ENCODE measurements at places on chromosomes 3 and 15.

- DNase-seq, result peak; percentile 37
These were observed 2.9 kb upstream of the GRM2 start for GRCh38 chr3:51703761-51704510.

DNA sequence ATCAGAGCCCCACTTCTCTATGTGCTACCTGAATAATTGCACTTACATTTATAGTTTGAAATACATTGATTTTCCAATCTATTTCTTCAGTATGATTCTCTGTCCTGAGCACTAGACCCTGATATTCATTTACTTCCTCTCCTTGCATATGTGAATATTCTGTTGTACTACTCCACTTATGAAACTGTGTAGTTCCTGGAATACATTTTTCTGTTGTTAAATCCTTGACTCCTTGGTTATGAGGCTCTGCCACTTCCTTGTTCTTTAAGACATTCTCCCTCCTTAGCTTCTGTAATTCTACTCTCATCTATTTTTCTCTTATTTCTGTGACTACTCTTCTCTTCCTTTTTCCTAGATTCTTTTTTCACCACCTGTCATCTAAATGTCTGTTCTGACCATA is 12.9 kb upstream of the MGA start:
- DNase-seq, result no peak

- no peak for DNase-seq
These were observed 11.9 kb downstream of the DZIP1L start for GRCh38 chr3:138103466-138103865.

DNA sequence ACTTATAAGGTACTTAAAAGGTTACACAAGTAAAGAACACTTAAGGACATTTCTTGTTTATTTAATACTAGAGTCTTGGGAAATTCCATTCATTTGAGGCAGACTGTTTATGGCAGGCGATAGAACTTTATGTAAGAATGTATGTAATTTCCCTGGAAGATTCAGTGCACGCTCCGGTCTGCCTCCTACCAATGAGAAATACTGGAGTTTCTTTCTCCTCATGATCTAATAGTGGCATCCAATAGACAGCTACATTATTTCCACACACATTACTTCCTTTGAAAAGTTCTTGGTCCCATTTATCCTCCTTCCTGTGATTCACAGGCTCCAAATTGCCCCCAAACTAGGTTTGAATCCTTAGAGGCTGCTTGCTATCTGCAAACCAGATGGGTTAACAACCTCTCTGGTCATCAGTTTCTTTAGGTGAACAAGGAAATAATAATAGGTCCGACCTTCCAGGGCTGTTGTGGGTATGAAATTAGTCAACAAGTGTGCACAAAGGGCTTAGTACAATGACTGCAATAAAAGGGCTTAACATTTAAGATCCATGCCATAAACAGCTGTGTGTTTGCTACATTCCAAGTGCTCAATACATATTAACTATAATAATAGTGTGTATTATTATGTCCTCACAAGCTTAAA is 30.7 kb downstream of the EIF4E3 start:
- DNase-seq, result no peak

DNA sequence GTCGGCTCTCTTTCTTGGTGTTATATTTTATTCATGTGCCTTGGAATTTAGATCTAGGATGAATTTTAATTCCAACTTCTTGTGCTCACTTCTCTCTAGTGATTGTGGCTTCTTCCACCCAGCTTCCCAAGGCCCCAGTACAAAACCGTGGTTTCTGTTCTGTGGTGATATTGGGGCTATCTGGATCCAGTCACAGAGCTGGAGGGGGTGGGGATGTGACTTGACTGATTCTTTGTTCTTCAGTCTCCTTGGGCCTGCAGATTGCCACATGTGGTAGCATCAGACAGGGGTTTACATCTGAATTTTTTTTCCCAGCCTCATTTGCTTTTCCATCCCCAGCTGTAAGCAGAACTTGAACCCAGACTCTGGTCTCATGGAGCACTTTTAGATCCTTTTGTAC is 98.5 kb upstream of the ADAMTSL3 start:
- no peak for DNase-seq

DNA sequence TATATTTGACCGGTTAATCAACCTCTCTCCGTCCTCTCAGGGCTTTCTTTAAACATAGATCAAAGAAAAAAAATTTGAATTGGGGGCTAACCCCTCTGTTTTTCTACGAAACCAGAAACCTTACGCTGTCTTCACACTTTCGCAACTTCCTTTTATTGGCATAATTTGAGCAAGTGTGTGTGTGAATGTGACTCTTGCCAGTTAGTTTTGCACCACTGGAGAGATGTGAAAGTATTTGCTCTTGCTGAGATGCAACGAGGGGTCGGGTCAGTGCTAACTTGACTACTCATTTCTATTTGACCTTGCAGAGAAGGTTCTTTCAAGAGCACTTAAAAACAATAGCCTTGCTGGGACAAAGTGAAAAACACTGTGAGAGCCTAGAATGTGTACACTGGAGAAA is 81.2 kb downstream of the FAM43A start:
- no peak for DNase-seq

- DNase-seq, result peak; percentile 52
These were observed 42.9 kb downstream of the SIDT1 start for GRCh38 chr3:113575206-113575605.

GRCh38 chr15:52100807-52101442 is 11.7 kb downstream of the BCL2L10 start:
- no peak for DNase-seq

- no peak for DNase-seq
These were observed 56.0 kb upstream of the MME start for GRCh38 chr3:155024006-155024638.

DNA sequence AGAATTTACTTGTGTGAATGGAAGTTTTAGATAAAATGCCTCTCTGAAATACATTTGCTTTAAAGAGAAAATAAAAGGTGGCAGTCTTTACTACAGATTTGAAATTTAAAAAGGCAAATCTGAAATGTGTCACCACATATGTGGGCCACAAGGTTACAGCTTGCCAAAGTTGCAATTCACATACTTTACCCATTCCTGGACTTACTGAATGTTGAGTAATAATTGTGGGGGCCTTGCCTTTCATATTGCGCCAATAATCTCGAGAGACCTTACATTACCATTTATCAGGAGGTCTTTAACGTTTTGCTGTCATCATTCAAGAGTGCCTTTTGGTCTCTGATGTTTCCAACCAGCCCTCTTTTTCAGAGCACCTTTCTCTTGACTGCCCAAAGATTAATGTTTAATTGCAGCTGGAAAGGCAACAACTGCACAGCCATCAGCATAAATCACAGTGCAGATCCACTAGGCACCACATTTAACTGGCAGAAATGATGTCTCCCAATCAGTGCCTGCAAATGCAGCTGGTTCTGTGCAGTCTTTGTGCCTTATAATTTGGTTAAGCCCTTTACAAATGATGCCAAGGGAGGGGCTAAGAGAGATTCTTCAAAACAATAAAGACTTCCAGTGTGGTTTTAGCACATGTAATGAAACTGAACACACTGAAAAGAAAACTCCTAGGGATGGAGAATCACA is 206.8 kb downstream of the MAGI1 start:
- peak; percentile 13 for DNase-seq

DNA sequence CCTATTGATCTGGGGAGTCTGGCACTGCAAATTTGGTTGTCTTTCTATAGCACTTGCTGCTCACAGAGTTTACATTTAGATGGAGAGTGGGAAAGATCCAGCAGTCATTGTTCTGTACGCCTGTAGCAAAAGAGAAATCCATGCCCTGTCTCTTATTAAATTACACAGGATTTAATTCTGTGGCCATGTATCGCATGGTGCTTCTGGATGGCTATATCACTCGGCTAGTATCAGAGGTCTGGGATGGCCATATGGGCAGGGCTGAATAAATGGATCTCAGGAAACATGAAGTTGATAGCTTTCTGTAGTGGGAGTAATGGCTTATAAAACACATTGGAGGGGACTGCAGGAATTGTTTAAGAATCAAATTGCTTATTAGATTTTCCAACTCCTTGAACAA is 325.8 kb upstream of the DPH6 start:
- DNase-seq, result no peak

DNA sequence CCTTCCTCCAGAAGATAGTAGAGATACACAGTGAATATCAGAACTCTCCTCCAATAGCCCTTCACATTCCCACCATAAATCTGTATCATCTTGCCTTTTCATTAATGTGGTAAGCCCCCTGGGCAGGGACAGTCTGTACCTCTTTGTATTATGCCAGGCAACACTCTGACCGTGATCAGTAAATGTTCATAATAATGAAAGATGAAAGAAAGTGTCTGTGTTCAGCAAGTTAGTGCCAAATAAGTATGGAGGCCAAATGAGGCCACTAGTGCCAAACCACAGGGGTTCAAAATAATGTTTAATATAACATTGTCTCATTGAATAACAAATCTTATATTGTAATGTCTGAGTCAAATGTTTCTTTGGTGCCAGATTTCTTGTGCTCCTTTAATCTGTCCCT is 104.3 kb downstream of the CMSS1 start:
- no peak for DNase-seq

- no peak for DNase-seq
These were observed 106.3 kb upstream of the BFSP2 start for GRCh38 chr3:133293397-133294110.

GRCh38 chr15:72515591-72516389 is 41.7 kb downstream of the ARIH1 start:
- no peak for DNase-seq

- no peak for DNase-seq
These were observed 32.6 kb upstream of the SPATA16 start for GRCh38 chr3:173173652-173174051.

DNA sequence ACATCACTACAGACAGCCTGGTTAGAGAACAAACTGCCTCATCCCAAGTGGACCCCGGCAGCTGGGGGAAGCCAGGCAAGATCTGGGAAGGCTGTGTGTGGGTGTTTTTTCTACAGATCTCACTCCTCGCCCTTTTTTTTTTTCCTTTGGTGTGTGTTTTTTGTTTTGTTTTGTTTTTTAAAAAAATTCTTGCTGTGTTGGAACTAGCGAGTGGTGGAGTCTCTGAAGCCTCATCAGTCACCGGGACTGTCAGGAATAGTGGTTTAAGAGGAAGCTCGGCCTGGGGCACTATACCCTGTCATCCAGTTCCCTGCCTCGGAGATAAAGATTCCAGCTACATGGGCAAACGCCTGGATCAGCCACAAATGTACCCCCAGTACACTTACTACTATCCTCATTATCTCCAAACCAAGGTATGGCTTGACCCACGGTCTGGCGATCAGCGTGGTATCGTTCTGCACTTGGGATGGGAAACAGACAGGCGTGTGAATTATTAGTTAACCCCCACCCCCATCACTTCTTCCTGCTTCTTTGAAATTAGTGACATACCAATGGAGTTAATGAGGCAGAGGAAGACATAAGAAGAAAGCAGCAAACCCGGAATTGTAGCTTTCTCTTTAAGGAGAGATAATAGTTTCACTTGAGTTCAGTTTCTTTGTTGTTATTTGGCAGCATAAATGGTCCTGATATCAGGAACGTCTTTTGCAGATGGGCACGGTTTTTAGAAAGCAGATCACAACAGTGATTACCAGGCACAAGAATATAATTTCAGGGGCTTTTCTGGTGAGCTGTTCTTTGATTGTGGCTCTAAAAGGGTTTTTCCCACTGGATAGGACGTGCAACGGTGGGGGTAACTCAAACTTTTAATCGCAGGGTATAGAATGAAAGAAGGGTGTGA is 722 bp downstream of the RBMS3 start:
- no peak for DNase-seq

DNA sequence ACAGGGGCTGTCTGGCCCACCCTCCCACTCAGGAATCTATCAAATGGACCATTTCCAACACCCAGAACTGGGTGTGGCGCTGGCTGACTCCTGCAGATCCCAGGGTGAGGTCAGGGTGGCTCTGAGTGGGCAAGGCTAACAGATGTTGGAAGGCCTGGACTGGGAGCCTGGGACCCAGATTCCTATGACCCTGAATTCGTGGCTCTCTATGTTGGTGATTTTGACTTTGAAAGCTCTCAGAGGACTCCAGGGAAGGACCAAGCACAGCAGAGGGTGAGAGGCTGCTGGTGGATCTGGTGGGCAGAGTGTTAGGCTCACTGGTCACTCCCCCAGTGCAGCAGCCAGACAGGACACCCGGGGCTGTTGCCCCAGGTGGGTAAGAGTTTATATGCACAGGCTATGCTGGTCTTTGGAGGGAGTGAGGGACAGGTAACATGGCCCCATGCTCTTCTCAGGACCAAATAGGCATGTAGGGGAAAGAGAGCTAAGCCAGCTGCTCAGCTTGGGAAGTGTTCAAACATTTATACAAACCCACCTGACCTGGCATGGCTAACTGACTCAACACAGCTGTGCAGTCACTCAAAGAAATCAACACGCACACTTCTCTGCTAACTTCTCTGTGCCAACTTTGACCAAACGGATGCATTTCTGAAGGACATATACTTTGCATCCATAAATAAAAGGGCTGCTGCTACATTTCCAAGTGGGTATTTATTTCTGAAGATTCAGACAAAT is 62.6 kb upstream of the RAB6B start:
- DNase-seq, result no peak

DNA sequence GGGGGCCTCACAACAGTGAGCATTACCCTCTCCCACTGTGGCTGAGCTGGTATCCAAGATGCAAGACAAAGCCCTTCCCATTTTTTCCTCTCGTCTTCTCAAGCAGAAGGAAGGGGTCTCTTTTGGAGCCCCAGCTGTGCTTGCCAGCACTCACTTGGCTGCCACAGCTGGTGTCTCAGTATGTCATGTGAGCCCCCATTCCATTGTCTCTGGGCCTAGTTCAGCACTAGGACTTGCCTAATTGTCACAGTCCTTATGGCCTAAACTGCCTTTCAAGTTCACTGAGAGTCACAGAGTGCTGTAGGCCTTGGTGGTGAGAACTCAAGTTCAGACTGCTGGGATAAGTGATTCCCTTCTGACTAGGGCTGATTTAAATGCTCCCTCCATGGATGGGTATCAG is 89.8 kb downstream of the ARHGEF26 start:
- no peak for DNase-seq

DNA sequence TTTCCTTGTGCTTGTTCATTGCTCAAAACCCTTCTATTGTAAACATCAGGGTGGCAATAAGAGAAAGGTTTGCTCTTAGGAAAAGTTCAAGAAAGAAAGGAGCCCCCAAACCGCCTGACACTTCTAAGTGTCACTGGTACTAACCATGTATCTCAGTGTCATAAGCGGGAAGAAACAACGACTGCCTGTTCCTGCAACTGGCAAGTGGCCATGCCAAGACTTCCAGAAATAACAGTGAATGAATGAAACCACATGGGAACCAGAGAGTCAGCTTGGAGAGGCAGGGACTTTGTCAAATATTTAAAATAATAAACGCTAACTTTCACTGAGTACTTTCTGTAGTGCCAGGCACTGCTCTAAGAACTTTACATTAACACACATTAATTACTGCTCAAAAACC is 1.1 kb downstream of the PLSCR2 start:
- DNase-seq, result no peak

DNA sequence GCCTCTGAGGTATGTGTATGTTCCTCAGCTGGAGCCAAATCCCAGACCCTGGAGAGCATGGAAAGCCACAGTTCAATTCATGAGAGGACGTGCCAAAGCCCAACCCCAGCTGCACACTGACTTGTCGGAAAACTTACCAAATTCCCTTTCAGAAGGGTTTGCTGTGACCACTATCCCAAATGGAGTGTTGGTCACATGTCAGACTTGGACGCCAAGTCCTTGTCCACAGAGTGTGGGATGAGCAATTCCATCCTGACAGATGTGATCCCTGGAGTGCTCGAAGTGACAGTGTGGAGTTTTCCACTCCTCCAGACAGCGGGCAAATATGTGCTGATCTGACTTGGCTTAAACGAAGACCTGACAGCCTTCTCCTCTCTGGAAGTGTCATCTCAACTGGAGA is 71.2 kb downstream of the RORA start:
- DNase-seq, result no peak

All from NCI-H2081 (cell line).